Gastrocnemius medialis (tissue), 4 donors: ENCODE measurements at places on chromosomes 5 and 9. TPM values are rescaled to one million over a fixed set of nuclear protein-coding genes. Genes with fewer than 3 reads are reported as not detected.

The BRD3 gene
- 10.8 TPM for total RNA-seq

The C5orf58 gene
- total RNA-seq, result not detected

The TRAF1 gene
- 0.71 TPM for total RNA-seq

The PCDHB6 gene
- 0.09 TPM for total RNA-seq

The PCDHGA3 gene
- 2.8 TPM for total RNA-seq

The SPOCK1 gene
- 19.1 TPM for total RNA-seq

The GABRP gene
- total RNA-seq, result not detected

The PCDHB15 gene
- 0.42 TPM for total RNA-seq

The BHMT gene
- total RNA-seq, result 1.0 TPM

The ACSL6 gene
- 0.29 TPM for total RNA-seq

The UIMC1 gene
- 24.3 TPM for total RNA-seq

The NOP16 gene
- 21.6 TPM for total RNA-seq

The TTLL11 gene
- 20.5 TPM for total RNA-seq

DNA sequence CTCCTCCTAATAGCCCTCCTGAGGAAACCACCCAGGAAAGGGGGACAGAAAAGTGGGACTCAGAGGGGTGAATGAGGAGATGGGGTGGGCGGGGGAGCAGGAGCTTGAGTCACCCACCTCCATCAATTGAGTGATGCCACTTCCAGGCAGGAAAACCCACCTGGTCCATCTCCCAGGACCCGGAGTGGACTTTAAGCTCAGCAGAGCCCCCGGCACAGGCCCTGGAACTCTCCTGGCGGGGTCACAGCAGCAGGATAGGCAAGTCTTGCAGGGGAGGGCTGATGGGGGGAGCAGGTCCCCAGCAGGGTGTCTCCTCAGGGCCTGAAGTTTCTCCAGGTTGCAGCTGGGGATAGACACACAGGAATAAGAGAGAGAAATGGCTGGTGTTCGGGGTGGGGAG is 40.8 kb downstream of the LHX2 start:
- no peak for DNase-seq

DNA sequence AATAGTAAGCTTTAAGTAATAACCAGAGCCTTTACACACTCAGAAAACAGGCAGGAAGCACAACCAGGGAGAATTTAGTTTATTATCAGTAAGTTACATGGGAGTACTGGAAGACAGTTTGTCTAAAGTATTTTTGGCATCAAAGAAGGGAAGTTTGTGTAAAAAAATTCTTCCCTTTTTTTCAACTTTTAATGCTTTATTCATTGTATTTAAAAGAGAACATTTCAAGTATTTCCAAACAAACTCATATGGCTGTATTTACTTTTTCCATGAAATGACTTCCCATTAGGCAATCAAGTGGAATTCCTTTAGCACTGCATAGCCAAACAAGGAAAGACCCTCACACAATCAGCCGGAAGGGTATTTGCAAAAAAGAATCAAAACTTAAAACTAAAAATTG is 26.7 kb downstream of the RNF145 start:
- no peak for DNase-seq

GRCh38 chr9:99472240-99472915 is 250.3 kb downstream of the SEC61B start:
- DNase-seq, result no peak

DNA sequence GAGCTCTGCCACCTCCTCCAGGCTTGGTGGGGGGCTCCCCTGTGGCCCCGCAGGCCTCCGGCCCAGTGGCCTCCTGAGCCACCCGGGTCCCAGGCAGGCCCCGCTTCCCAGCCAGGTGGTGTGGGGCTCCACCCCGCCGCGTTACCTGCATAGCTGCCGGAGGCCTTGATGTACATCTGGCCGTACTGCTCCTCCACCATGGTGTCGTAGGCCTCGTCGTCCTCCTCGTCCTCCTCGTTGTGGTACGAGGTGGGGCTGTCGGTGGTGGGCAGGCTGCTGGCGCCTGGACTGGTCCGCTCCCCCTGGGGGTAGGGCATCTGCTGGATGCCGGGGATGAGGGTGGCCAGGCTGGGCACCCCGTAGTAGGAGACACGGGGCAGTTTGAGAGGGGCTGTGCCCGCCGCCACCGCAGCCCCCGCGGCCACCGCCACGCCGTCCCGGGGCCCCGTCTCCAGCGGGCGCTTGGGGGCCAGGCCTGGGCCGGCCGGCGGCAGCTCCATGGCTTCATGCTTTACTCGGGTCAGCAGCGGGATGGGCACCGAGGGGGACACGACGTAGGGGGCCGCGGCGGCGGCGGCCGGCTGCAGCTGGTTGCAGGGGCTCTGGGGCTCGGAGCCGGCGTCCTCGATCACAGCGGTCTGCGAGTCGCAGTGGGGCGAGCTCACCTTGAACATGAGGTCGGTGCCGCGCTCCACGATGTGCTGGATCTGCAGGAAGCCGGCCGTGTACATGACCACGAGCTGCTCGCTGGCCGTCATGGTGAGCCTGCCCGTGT is 45.4 kb downstream of the NACC2 start:
- no peak for DNase-seq

DNA sequence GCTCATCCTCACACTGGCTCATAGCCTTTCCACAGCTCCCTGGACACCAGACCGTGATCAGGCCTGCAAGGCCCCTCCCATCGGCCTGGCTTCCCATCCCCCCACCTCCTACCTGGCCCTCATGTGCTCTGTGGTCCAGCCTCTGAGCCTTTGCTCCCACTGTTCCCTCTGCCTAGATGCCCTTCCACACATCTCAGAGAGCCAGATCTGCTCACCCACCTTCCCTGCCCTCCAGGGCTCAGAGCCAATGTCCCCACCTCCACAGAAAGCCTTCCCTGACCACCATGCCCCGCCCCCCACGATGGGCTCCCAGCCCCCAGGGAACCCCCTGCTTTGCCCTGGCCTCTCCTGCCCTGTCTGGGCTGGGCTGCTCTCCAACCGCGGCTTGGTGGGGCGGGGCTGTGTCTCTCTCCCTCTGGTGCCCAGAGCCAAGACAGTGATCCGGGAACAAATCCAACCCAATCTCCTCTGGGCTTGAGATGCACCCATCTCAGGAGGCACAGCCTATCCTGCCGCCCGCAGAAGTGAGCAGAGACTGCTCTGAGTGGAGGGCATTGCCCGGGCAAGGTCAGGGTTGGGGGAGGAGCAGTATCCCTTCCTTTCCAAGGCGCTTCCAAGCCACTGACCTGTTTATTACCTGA is 1.6 kb downstream of the NINJ1 start:
- DNase-seq, result no peak

GRCh38 chr5:112434641-112435040 is 15.6 kb upstream of the EPB41L4A start:
- no peak for DNase-seq

GRCh38 chr9:126684965-126685465 is 71.3 kb downstream of the LMX1B start:
- DNase-seq, result no peak

DNA sequence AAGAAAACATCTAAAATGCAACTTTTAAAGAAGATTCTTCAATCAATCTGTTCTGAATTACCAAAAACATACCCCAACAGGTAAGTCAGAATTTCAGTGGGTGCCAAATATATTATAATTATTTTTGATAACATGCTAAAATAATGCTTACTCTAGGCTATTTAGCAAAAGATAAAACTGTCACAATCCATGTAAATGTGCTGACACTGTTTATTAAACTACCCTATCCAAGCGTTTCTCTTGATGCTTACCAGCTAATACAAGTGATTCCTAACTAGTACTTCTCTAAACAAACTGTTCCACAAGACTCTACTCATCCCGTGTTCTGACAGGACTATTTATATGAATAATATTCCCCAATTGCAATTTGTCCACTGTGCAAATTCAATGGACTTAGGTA is 236.7 kb downstream of the BNC2 start:
- DNase-seq, result no peak

DNA sequence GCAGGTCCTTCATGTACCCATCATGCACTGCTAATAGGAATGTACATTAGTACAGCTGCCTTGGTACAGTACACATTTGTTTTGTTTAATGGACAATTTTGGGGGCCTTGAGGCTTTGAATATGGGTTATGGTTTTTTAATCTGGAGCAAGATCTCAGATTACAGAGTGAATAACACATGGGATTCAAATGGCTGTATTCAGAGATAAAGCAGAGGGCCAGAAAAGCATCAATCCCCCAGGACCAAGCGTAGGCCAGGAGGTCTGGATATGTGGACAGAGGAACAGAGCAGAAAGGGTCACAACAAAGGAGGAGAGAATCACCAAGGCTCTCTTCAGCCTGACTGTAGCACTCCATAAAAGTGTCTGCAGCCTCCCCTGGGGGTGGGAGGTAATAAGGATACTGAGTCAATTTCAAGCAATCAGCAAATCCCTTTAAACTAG is 47.7 kb upstream of the STK32A start:
- DNase-seq, result no peak

DNA sequence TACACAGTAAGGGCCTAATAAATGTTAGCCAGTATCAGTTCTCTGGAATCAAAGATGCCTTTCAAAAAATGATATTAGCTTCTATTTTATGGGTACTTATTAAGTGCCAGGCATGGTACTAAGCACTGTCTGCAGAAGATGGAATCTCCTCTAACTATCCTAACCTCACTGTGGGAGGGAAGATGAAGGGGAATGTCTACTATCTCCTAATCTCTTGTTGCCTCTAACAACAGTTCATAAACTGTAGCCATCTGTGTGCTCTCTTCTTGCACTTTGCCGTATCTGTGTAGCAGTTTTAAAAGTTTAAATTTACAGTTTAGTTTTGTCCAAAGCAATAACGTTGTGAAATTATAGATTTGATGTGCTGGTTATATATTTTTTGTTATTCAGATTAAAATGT is 99.6 kb upstream of the CCDC112 start:
- DNase-seq, result no peak

GRCh38 chr5:160926428-160926827 is 74.4 kb upstream of the ATP10B start:
- no peak for DNase-seq

DNA sequence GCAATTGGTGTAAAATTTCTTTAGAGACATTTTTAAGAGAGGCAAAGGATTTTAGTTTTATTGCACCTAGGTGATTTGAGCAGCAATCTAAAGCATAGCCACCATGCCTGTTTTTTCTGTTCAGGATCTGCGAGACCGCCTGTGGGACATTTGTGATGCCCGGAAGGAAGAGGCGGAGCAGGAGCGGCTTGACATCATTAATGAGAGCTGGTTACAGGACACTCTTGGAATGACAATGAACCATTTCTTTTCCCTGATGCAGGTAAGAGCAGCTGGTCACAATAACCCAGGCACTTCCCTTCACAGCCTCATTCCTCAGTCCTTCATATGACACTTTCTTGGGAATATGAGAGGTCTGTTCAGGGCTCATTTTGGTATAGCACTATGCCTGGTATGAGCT is 103.2 kb upstream of the IL7R start:
- no peak for DNase-seq

- no peak for DNase-seq
Measured at GRCh38 chr9:103709366-103709765, 384.7 kb upstream of the SMC2 start.
